ENCODE measurements at places on chromosomes 12 and 14.

DNA sequence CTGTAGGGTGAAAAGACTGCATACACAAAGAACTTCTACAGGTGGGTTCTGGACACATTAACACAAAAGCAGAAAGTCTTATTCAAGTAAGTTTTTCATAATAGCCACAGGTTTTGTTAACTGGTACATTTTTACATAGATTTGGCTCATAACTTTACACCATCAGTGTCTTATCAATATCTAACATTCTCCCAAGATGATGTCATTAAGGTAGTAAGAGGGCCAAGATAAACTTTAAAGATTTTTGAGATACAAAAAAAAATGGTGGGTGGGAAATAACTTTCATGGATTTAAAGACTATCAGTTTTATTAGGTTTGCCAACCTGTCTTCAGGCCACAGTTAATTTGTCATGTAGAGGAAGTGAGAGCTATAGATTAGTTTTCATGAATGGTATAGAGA lies 1.7 kb downstream of the SUPT16H start:
- no peak for DNase-seq

- no peak for DNase-seq
Measured at GRCh38 chr12:68667291-68667690, 19.5 kb upstream of the NUP107 start.

- DNase-seq = no peak
Measured at GRCh38 chr14:61668282-61668681, 27.0 kb upstream of the HIF1A start.

- DNase-seq = no peak
Measured at GRCh38 chr12:108825201-108825950, 32.0 kb downstream of the SSH1 start.

- no peak for DNase-seq
Measured at GRCh38 chr12:32939801-32940200, 43.2 kb upstream of the PKP2 start.

- no peak for DNase-seq
Measured at GRCh38 chr14:75022655-75023054, 19.9 kb downstream of the EIF2B2 start.

- DNase-seq = no peak
Measured at GRCh38 chr12:8677362-8677761, 14.7 kb upstream of the MFAP5 start.
